Germinal center (tissue), 1 donor: ENCODE measurements at places on chromosomes 2 and 18.

- DNase-seq: no peak
Observed at GRCh38 chr2:15782009-15782751, 158.2 kb upstream of the MYCN start.

DNA sequence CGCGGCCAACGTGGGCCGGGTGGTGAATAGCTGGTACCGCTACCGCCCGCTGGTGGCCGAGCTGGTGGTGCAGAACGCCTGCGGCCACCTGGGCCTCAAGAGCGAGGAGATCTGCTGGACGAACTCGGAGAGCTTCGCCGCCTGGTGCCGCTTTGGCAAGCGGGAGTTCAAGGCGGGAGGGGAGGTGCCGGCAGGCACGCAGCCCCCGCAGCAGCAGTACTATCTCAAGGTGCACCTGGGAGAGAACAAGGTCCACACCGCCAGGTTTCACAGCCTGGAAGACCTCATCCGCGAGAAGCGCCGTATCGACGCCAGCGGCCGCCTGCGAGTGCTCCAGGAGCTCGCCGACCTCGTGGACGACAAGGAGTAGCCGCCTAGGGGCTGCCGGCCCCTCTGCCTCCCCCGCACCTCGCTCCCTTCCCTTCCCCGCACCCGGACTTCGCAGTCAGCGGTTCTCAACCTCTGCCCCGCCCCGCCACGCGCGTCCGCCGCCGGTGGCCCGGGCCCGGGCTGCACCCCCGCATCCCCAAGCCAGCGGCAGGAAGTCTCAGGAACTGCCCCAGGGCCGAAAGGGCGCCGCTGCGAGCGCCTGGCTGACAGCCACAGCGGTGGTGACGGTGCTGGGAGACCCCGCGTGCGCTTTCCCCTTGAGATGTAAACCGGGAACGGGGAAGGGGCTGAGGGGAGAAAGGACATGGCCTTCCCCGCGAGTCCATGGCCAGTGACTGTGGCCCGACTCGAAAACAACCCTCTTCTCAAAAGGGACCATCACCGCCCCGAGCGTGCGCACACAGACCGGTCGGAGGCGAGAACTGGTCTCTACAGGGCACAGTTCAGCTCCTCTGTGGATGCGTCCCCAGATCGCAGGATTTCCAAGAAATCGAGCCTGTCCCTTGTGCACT, 2.2 kb downstream of the LRATD1 start:
- peak; percentile 32 for DNase-seq

GRCh38 chr2:61255580-61256437, 93.8 kb downstream of the C2orf74 start:
- no peak for DNase-seq

DNA sequence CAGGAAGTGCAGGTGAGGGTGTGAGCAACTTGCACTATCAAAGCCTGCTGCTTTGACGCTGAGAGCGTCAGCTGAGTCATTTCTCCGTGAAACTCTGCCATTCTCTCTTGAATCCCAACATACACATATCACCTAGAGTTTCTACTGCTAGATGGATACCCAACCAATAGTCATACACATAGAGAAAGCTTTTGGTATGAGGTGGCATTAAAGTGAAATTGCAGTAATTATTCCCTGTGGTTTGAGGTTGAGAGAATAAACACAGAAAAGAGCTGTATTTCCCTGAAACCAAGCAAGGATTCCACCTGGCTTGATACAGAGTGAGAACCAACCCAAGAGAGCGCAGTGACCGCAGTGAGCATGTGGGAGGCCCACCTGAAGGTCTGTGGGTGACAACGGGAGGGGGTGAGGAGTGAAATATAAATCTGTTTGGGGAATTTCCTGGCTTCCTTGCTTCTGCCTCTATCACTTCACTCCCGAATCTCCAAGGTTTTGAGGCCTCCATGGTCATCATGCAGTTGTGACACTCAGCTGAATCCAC, 28.8 kb upstream of the TMEM18 start:
- no peak for DNase-seq

DNA sequence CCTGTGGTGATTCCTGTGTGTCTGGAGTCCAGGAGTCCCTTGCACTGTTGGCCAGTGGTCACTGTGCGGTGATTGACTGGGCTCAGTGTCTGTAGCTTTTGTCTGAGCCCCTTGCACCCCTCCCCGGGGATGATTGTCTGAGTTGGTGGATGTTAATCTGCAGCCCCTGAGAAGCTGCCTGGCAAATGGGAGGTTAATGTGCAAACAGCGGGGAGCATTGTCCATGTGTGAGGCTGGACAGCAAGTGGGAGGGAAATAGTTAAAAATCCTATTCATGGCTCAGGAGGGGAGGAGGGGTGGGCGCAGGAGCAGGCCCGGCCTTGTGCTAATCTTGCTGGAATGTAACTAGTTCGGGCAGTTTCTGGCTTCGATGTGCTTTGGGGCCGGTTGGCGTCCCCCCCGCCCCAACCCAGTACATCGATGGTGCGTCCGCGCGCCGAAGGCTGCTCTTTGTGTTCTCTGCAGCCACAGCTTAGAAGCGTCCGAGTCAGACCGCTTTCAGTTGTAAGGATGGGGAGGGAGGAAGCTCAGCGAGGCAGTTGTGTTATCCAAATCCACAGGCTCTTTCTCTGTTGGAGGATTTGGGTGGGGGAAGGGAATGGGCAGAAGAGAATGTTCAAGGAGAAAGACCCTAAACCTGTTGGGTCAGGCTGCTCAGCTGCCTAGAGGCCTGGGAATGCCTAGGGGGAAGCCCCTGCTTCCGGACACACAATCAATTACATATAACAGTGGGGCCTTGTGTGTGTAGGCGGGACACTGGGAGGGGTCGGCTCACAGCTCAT, 71.8 kb downstream of the TGOLN2 start:
- no peak for DNase-seq

DNA sequence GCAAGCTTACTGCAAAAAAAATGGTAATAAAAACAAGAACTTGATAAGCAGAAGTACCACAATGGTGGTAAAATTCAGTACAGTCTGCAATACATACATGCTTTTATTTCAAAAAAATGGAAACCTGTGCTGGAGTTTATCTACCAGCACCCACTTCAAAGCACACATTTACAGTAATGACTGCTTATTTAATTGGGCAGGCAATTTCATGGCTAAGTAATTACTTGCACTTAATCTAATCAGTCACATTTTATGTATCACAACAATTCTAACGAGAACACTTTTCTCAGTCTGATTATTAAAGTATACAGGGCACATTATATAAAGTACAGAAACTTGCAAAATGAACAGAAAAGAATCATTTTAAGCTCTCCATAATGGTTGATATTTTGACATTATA, 5.2 kb downstream of the APCDD1 start:
- no peak for DNase-seq

GRCh38 chr2:217451666-217452065, 551.1 kb downstream of the TNS1 start:
- no peak for DNase-seq

DNA sequence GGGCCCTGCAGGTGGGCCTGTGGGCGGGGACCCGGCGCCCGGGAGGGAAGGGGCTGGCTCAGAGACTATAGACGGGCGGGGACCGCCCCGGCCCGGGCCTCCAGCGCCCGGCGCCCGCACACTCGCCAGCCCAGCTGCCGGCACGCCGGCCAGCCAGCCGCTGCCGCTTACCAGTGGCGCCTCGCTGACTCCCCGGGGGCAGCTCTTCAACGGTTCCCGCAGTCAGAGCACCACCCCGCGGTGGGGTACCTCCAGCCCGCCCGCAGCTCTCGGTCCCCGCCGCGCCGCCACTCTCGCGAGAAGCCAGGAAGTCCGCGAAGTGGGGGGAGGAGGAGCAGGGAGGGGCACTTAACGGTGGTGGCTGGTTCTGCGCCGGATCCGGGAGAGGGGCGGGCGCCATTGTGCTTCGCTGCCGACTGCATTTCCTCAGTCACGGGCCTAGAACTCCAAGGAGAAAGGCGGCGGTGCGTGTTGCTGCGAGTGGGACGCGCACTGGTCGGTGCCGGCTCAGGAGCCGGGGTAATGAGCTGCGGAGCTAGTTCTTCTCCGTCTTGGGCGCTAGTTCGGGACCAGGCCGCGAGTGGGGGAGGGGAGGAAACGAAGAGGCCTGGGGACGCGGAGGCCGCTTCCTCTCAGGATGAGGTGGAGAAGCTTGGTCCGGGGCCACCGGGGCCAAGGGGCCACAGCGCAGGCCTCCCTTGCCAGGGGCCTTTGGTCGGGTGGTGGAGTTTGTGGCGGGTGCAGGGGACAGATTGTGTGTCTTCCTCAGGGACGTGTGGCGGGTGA, at the start of gene MARCHF7:
TSS of gene MARCHF7 (plus strand) at position 364 of the 786 bp plus-strand sequence. CDS start 16,517 bp downstream, outside the sequence.
- peak; percentile 95 for DNase-seq

DNA sequence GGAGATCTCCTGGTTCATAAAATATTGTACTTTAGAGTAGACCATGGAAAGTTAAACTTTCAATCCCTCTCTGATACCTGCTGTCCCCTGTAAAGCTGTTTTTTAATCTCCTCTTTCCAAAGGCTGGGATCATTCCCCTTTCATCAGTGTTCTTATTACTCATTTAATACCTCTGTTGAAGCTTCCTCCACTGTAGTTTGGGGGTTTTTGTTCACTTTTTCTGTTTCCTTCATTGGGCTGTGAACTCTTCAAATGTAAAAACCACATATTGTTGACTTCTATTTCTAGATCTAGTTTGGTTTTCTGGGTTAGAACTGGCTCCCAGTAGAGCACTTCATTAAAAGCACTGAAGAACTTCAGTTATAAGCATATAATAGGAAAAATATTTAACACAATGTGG, 598.1 kb downstream of the RNF144A start:
- DNase-seq: no peak

DNA sequence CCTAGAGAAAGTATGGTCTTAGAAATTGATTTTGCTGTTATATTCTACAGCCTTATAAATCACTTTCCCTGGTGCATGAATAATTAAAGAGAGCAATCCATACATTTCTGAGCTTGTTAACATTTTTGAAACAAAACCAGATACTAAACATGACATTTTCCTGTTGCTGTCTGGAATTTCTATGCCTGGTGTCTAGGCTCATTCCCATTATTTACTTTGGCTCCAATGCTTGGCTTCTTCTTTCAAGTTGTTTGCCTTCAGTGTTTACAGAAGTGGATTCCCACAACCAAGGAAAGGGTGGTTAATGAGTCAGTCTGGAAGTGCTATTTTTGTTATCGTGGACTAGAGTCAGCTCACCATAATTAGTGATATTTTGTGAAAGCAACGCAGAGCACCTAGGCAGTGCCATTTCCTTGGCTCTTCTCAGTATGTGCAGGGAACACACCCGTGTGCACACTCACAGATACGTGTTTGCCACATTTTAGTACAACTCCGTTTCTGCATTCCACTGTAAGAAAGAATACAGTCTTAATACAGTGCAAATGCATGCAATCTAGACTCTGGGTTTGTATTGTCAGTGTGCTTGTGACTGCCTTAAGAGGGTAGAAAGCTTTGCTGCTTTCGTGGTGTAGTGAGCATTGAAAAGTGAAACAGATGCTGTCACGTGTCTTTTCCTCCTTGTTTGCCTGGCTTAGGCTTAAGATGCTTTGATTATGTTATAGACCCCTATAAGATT, 185.0 kb upstream of the RASGRP3 start:
- DNase-seq: no peak

GRCh38 chr2:14261771-14262170, 370.7 kb upstream of the LRATD1 start:
- DNase-seq: no peak

GRCh38 chr18:50429207-50429948, 54.5 kb downstream of the SKA1 start:
- DNase-seq: peak; percentile 19

GRCh38 chr2:47487498-47487875, 84.5 kb downstream of the MSH2 start:
- DNase-seq: no peak

DNA sequence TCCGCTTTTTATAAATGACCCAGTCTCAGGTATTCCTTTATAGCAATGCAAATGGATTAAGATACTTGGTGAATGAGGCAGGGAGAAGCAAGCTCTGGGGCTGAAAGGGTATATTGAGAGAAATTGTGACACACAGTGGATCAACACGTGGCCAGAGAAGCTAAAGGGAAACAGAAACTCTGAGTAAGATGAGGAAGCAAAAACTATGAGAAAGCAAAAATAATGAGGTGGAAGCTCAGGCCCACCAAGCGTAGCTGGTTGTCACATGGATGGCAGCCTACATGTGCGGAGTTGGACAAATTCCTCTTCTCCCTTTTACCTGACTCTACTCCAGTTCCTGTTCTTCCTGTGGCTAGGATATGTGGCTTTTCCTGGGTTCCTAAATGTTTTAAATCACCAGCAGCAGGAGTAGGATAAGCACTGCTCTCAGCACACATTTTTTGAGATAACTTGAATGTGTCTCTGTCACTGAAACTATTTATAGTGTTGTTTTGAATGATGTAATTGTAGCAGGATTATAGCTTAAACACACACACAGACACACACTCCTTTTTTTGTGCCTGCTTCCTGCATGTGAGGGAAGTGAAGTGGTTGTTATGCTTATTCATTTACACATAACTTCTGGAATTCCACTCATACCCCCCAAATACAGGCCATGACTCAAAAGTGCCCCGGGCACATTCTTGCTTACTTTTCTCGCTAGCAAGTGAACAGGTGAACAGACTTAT, 30.1 kb upstream of the EPC2 start:
- peak; percentile 52 for DNase-seq

DNA sequence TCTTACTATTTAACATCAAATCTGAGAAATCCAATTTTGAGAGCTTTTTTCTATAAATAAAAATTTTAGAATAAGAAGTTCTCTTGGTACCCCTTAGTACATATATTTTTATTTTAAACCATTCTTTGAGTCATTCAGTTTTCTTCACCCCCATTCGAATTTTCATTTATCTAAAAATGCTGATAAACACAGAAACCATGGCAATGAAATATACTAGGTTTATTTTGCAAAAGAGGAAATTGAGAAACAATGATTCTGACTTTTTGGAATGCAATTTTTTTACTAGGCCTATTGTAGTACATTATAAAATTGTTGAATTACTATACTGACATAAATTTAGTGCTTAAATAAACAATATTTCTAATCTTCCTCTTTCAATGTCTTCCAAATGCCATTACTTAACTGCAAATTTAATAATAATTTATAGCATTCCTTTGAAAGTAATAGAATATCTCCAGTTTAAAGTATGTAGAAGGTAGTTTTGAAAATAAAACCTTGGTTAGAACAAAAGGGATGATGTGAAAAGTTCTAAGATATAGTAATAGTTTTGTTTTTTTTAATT, 46.3 kb downstream of the TANK start:
- DNase-seq: no peak

GRCh38 chr2:232871835-232872736, 2.0 kb downstream of the SNORC start:
- DNase-seq: no peak

- no peak for DNase-seq
Observed at GRCh38 chr18:9735238-9735637, 27.1 kb downstream of the RAB31 start.

- DNase-seq: no peak
Observed at GRCh38 chr2:53750041-53750768, 17.4 kb upstream of the CHAC2 start.

- DNase-seq: no peak
Observed at GRCh38 chr2:43701111-43701510, 24.9 kb upstream of the C1GALT1C1L start.
